ENCODE measurements at places on chromosomes 2 and 18.

GRCh38 chr2:226802573-226802972, 3.0 kb upstream of the IRS1 start:
- DNase-seq: peak; percentile 71

DNA sequence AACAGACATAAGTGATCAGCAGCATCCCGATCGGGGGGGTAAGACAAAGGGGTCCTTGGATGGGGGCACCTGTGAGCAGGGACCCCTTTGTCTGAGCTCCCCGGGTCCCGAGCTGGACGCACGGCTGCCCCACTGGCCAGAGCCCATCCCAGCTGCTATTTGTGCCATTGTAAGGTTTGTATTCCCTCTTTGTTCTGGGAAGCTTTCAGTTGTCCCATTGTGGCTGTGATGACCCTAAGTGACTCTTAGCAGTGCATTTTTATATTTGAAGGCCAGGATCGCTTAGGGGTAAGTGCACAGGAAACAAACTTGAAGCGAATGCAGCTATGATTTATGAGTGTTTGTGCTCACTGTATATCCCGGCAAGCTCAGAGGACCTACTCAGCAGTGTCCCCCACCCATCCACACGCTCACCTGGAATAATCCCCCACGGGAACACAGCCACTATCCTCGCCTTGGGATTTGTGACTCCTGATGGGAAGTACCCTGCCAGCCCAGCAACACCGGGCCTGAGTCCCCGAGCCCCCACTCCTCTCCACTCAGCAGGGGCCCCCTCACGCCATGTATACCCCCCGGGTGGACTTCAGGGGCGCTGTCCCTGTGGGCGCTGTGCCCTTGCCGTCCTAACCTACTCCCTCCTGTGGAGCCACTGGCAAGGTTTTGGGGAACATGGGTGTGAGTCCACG, 80.1 kb downstream of the MBP start:
- DNase-seq: no peak

DNA sequence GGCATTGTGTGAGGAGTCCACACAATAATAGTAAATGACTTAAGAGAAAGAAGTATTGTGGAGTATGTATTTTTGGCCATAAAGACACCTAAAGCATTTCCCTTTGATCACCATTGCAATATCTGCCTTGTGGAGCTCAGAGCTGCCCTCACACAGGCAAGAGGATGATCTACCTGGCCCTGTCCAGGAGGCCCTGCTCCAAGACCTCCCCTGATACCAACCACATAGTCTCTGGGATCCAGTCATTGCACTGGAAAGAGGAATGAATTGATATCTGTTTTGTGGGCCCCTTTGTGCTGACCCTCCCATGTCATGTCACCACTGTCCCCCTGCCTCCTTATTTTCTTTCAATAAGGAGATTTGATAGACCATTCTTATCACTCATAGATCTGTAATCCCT, 430.6 kb upstream of the TNP1 start:
- DNase-seq: no peak

GRCh38 chr2:159297042-159297707, 10.7 kb upstream of the WDSUB1 start:
- no peak for DNase-seq

DNA sequence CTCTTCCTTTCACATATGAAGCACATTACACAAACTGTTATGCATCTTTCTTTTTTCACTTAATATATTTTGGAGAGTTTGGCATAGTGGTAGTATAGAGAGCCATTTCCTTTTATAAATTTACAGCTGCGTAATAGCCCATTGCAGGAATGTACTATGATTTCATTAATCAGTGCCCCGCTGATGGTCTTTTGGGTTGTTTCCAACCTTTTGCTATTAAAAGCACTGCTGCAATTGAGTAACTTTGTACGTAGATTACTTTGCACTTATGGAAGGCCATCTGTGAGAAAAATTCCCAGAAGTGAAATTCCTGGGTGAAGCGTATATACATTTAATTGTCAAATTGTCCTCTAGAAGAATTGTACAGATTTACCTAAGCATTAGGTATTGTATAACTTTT, 565.3 kb upstream of the ZNF804A start:
- no peak for DNase-seq

DNA sequence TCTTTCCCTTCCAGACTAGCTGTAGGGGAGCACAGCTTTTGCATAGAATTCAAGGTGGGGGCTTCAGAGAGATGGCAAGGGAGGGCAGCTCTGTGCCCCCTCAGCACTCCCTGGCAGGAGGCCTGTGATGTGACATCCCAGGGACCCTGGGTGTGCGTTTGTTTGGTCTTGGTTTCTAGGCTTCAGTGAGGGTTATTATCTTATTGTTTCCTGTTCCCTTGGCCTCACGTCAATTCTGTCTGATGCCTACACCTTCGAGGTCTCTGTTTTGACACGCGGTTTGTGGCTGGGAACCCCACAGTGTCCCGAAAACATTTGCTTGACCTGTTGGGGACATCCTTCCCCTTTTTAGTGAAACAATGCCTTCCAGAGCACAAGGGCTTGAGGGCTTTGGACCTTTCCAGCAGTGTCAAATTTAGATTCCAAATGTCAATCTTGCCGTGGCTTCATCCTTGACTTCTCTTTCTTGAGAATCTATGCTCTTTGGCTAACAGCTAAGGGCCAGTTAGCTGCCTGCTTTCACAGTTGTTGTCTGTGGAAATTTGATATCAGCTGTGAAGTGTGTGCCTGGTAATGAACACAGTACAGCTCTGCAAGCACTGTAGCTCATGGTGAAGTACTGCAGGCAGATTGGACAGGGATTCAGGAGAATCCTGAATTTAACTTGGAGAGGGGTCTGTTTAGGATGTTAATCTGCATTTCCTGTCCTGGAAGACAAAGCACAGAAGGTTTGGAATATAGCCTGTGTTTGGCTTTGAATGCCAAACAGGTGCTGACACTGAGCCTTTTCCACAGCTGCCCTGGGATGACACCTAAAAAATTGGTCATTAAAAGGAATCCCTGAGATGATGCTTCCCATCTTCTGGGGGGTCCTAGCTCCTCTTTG, 108.2 kb upstream of the CXCR4 start:
- no peak for DNase-seq

DNA sequence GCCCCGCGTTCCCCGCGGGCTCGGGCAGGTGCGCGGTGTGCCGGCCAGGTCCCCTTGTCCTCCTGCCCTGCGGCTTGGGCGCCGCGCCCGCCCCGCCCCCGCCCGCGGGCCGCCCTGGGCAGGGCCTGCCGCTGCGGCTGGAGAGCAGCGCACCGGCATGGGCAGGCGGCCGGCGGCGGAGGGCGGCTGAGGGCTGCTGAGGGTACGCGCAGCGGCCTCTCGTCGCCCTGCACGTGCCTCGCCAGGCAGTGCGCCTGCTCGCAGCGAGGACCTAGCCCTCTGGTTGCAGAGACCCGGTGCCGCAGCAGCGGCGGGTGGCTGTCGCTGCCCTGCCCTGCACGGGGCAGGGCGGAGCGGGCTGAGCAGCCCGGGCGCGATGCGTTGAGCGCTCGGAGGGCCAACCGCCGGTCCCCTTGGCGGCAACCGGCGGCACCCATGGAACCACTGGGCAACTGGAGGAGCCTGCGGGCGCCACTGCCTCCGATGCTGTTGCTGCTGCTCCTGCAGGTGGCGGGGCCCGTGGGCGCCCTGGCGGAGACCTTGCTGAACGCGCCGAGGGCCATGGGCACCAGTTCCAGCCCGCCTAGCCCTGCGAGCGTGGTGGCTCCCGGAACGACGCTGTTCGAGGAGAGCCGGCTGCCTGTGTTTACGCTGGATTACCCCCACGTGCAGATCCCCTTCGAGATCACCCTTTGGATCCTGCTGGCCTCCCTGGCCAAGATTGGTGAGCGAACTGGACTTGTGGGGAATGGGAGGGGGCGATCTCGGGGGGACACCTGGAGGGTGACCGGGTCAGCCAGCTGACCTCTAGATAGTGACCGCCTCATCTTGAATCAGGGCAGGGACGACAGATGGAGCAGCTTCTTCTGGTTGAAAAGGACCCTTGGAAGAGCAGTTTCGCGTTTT, at the start of gene SLC9A2:
Gene SLC9A2 (plus strand): TSS at position 140 of the 906 bp plus-strand sequence. CDS start 296 bp downstream, at position 436.
- peak; percentile 26 for DNase-seq

GRCh38 chr2:46704041-46704440, 211.6 kb downstream of the MCFD2 start:
- no peak for DNase-seq

DNA sequence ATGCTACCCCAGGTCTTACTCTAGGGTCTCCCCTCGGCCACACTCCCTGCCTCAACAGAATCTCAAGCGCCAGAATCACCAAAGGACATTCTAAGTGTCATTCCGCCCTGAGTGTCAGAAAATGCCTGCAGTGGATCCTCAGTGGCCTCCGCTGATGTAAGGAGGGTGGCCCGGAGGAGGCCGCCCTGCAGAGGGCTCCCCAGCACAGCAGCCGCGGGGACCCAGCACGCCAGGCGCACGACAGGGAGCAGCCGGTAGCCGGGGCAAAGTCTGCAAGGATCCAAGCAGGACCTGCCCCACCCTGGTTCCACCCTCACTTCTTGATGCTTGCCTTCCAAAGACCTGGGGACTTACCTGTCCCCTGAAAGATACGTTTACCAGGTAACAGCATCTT, 54.2 kb upstream of the ID2 start:
- DNase-seq: no peak

DNA sequence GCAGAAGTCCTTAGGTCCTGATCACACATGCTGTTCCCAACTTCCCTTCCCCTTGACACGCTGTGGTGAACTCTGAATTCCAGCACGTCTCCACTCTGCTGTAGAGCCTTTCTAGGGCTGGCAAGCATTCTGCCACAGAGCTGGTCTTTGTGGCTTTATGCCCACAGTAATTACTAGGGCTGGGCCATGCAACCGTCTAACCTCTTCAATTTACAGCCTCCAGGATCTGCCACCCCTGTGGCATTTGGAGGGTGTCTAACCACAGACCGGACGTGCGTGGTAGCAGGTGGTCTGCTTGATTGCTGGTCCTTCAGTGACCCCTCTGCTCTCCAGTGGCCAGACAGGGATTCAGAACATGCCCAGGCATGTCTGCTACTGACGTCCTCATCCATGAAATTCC, 43.1 kb upstream of the TGFA start:
- no peak for DNase-seq

DNA sequence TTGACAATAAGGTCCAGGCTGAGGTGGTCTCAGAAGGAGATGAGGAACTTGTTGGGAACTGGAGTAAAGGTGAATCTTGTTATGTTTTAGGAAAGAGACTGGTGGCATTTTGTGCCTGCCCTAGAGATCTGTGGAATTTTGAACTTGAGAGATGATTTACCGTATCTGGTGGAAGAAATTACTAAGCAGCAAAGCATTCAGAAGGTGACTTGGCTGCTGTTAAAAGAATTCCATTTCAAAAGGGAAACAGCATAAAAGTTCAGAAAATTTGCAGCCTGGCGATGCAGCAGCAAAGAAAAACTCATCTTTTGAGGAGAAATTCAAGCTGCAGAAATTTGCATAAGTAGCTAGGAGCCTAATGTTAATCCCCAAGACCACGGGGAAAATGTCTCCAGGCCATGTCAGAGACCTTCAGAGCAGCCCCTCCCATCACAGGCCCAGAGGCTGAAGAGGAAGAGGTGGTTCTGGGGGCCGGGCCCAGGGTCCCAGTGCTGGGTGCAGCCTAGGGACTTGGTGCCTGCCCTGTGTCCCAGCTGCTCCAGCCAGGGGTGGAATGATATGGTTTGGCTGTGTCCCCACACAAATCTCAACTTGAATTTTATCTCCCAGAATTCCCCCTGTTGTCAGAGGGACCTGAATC, 73.5 kb downstream of the FIGN start:
- DNase-seq: no peak

DNA sequence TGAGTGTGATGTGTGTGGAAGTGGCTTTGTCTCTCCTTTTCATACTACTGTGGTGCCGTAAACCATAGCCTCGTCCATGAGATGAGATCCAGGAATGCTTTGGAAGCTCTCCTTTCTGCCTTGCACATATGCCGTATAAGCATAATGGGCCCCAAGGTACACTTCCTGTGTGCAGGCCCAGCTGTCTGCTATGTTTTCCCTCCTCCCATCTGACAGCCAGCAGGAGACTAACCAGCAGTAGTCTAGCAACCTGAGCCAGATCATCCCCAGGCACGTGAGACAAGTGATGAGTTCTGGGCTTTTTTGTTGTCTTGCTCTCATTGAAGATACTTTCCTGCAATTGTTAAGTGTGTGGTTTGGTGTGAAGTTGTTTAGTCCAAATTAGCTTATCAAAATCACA, 555.5 kb upstream of the LRRTM4 start:
- DNase-seq: no peak

DNA sequence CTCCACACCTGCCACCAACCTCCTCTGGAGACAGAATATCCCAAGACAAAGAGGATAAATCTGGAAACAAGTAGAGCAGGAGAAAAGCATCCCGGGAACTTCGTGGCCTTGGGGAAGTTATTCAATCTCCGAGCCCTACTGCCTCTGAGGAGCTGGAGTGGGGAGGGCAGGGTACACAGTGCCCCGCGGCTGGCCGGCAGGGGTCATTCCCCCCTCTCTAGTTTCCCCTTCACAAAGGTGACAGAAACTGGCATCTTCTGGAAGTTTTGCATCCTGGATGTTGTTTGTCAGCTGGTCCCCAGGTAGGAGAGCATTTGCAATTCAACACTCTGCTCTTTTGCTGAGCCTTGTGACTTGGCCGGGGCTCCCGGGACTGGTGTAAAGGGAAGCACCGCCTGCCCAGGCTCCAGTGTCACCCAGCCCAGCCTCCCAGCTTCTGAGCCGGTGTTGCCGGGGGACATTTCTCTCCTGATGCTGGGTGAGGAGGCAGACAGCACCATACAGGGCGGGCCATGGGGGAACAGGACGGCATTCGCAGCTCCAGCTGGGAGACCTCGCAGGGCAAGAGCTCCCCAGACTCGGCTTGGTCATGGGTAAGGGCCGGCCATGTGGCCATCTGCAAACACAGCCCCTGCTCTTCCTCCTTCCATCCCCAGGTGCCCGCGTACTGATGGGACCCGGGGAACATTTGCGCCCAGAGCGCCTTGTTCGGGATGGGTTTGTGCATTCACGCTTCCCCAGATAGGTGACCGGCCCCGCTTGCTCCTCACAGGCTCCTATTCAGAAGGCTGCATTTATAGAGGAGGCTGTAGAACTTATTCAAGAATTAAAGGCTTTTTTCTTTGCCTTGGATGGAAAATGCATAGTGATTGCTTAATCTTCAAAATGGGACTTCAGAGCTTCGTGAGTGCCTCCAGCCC, 7.4 kb upstream of the NTSR2 start:
- DNase-seq: no peak

DNA sequence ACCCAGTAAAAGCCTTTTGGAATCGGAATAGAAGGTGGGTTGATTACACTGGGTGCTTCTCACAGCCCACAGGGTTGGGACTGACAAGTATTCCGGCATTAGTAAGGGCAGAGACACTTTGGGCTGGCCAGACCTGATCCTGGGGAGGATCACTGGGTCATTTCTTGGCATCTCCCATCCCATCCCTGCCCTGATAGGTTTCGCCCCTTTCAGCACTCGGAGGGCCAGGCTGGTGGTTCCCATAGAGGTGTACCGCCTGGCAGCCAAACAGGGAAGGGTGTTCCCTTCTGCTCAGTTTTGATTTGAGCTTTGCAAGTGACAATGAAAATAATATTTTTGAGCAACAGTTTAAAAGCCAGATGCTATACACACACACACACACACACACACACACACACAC, 37.3 kb downstream of the CYP1B1 start:
- DNase-seq: no peak
